ENCODE measurements at places on chromosomes 16 and 17.

GRCh38 chr16:89425523-89425922 lies 64.8 kb downstream of the ANKRD11 start:
- no peak for DNase-seq

DNA sequence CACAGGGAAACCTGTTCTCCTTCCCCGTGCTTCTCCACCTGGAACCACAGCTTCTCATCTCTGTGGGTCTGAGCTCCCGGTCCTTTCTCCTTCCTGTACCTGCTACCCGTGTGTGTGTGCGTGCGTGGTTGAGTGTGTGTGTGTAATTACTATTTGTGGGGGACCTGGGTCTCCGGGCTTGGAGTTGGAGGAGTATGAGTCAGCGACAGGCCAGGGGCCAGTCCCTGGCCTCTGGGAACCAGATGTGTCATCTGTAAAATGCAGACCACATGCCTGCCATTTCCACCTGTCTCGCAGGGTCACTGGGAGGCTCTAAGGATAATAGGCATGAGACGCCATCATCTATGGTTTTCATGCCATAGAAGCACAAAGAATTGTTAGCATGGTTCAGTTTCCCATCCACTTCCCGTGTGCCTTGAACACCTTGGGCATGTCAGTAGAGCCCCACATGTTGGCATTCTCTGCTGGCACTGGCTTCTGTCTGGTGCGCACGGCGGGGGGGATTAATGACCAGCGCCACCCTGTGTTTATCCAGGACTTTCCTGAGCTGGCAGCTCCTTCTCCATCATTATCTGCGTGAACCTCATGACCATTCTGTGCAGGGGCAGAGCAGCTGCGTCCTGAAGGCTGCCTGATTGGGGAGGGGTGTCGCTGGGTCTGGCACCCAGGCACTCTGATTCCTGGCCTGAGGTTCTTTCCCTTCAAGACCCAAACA lies 1.5 kb downstream of the ZNF205 start:
- DNase-seq = no peak

GRCh38 chr16:3074860-3075522 lies 9.6 kb downstream of the IL32 start:
- DNase-seq = peak; percentile 82

DNA sequence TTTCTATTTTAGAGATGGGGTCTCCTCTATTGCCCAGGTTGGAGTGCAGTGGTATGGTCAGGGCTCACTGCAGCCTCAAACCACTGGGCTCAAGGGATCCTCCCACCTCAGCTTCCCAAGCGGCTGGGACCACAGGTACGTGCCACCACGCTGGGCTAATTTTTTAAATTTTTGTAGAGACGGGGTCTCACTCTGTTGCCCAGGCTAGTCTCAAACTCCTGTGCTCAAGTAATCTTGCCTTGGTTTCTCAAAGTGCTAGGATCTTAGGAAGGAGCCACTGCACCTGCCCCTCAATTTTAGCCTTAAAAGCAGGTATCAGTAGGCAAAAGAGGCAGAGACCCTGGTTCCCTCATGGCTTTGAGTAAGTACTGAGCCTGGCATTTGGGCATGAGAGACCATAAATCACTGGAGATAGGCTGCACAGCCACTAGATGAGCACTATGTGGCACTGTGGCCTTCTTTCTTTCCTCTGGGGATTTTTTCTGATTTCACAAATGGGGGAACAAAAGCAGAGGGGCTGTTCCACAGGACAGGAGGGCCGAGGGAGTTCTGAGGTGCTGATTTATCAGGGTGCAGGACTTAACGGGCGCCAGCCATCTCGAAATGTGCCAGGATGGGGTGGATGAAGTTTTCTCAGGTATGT lies 82.2 kb downstream of the PLXDC1 start:
- peak; percentile 67 for DNase-seq

GRCh38 chr16:57352636-57353047 lies 5.9 kb upstream of the CCL22 start:
- DNase-seq = no peak

DNA sequence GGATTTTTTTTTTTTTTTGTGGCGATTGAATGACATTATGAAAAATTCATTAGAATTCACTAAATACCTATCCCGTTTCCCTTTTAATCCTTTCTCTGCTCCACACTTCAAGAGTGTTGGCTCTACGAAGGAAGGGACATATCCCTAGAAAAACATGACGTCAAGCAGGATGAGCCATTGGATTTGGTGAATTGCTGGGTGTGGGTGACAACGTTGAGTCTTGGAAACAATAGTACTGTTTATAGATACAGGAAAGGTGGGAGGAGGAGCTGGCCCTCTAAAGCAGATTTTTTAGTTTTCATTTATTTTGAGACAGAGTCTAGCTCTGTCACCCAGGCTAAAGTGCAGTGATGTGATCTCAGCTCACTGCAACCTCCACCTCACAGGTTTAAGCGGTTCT lies 167.6 kb upstream of the FAM20A start:
- DNase-seq = no peak

- DNase-seq = no peak
These were observed 177.2 kb downstream of the FOXL1 start for GRCh38 chr16:86755571-86756006.

- DNase-seq = no peak
These were observed 13.2 kb upstream of the TMEM132E start for GRCh38 chr17:34566201-34566600.

GRCh38 chr16:82671741-82672140 lies 45.0 kb downstream of the CDH13 start:
- no peak for DNase-seq

- DNase-seq = no peak
These were observed 17.0 kb upstream of the BRCA1 start for GRCh38 chr17:43142153-43142552.

GRCh38 chr17:82863941-82864712 lies 24.3 kb upstream of the ZNF750 start:
- DNase-seq = peak; percentile 94

DNA sequence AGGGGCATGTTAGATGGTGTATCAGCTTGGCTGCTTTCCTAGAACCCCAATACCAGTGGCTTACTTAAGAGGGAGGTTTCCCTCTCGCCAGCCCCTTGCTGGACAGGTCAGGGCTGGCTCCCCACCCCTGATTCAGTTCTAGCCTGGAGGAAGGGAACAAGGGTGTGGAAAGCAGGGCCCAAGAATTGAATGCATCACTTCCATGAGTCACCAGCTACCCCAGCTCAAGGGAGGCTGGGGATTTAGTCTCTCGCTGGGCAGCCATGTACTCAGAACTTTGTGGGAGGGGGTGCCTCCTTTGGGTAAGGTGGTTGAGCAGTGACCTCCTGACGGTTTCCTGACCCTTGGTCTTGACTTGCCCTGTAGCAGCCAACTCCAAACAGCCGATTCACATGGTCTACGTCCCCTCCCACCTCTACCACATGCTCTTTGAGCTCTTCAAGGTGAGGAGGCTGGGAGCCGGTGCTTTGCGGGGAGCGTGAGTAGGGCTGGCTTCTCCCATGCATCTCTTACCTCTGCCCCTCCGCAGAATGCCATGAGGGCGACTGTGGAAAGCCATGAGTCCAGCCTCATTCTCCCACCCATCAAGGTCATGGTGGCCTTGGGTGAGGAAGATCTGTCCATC lies 12.8 kb downstream of the PDK2 start:
- no peak for DNase-seq

- DNase-seq = no peak
These were observed 41.4 kb downstream of the HYDIN start for GRCh38 chr16:71188956-71189712.

GRCh38 chr17:8806926-8807550 lies 7.9 kb upstream of the MFSD6L start:
- DNase-seq = no peak

- peak; percentile 87 for DNase-seq
These were observed at the start of gene PFN1 for GRCh38 chr17:4948166-4948930. TSS of gene PFN1 (minus strand) at chr17:4948530. CDS start at chr17:4948394, 136 bp downstream.

- no peak for DNase-seq
These were observed 153.5 kb downstream of the TOX3 start for GRCh38 chr16:52393448-52393847.

GRCh38 chr17:56441308-56441707 lies 152.2 kb upstream of the NOG start:
- no peak for DNase-seq

- DNase-seq = no peak
These were observed 175.3 kb upstream of the MPHOSPH6 start for GRCh38 chr16:82345318-82345717.
